ENCODE measurements at places on chromosomes 3 and 15. TPM values are rescaled to one million over a fixed set of nuclear protein-coding genes. Genes with fewer than 3 reads are reported as not detected.
A peak's percentile ranks its signal among the peaks of the same experiment; 100 is the strongest.

DNA sequence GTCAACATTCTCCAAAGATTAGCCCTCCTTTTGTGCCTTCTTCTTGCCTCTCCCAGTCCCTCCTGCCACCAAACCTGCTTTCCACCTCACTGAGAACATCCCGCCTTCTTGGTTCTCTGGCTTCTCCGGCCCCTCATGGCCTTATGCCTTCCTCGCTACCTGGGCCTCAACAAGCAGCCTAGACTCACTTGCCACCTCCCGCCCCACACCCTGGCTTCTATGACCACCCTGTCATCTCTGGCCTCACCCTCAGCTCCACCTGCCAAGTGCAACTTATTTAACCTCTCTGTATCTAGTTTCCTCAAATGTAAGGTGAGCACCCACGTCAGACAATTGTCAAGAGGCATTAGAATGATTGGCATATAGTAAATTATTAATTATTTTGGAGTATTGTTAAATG, 68.8 kb upstream of the MEX3B start:
- DNase-seq, result no peak

- no peak for DNase-seq
These were observed 3.5 kb downstream of the RFTN1 start for GRCh38 chr3:16509721-16510619.

The PEX5L gene
- total RNA-seq, result not detected

DNA sequence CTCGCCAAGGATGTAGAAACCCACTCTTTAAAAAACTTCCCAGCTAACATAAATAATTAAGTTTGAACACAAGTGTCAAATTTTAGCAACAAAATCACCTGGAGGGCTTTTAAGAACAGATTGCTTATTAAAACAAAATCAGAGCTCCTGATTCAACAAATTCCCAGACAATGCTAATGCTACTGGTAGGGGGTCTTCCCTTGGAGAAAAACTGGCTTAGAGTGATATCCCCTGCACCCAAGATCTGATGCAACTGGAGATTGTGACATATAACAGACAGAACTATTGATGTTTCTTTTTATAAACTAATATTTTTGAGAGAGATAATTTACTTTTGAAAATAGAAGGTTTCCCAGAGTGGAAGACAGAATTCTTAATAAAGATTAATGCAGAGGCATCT, 19.9 kb downstream of the IGSF10 start:
- DNase-seq, result no peak

The NPAP1 gene
- not detected for total RNA-seq

GRCh38 chr15:71202712-71203111, 87.4 kb downstream of the THSD4 start:
- DNase-seq, result no peak

GRCh38 chr15:44713006-44713966, 2.0 kb downstream of the B2M start:
- DNase-seq, result no peak

GRCh38 chr15:69253156-69253555, 45.6 kb upstream of the PAQR5 start:
- DNase-seq, result no peak

The CGGBP1 gene
- 75.4 TPM for total RNA-seq

DNA sequence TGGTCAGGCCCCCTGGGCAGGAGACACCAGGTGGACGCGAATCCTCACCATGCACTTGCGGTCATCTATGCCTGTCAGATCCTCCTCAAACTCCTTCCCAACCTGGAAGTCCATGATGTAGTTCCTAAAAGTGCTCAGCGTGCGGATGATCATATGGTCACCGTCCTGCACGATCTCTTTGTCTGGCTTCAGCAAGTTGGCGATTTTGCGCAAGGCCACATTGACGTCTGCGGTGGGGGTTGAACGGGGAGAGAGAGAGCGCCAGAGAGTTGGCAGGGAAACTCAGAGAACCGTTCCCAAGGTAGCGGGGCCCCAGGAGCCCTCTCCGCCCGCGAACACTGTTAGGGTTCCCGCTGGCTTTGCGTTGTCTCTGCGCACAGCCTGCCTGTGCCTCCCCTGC, 809 bp downstream of the RBP1 start:
- no peak for DNase-seq

The TTLL13 gene
- total RNA-seq, result 0.41 TPM

The PLCB2 gene
- total RNA-seq, result 40.8 TPM

DNA sequence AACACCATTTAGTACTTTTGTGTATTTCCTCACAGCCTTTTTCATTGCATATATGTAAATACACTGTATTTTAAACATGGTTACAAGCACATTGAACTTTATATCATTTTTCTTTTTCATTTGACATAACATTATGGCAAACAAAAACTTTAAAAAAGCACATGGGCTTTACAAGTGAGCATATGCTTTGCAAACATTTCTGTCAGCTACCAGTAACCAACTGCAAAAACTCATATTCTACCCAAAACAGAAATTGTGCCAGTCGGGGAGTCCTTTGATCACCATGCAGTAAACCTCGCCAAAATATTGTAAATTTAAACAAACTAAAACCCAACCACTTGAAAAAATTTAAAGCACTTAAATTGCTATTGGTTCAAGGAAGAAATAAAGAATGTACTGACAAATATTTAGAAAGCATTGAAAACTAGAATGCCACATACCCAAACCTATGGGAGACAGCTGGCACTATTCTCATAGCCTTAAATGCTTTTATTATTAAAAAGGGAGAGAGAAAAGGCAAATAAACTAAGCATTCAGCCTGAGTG, 24.4 kb downstream of the ZNF710 start:
- DNase-seq, result no peak

The BFSP2 gene
- not detected for total RNA-seq

GRCh38 chr15:42375252-42375651, 16.0 kb downstream of the CAPN3 start:
- no peak for DNase-seq

DNA sequence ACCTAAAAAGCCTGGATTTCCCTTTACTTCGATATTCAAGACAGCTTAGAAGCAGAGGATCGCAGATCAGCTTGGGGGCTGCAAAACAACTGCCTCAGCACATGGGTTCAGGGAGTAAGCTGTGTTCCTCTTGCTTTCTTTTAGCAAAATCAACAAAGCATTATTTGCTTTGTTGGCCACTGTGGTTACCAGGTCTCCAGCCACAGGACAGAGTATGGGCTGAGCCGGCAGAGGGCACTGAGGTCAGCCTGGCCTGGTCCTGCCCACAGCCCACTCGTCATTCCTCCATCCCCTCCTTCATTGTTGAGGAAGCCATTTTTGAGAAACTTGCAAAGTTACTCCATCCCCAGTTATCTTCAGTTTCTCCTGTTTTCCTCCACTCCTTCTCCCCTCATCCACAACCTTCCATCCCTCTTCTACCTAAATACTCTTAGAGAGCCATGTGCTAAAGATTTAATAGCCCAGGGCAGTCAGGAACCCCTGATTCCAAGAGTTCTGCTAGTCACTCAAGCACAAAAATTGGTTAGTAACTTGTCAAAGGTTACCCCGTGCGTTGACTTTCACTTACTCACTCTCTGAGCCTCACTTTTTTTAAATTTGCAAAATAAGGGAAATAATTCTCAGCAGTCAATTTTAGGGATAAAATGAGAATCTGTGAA, 60.0 kb upstream of the HES1 start:
- no peak for DNase-seq

The TMEM207 gene
- total RNA-seq, result not detected

GRCh38 chr3:157443905-157444796, 7.5 kb downstream of the PTX3 start:
- DNase-seq, result no peak

The KNL1 gene
- total RNA-seq, result 24.5 TPM

DNA sequence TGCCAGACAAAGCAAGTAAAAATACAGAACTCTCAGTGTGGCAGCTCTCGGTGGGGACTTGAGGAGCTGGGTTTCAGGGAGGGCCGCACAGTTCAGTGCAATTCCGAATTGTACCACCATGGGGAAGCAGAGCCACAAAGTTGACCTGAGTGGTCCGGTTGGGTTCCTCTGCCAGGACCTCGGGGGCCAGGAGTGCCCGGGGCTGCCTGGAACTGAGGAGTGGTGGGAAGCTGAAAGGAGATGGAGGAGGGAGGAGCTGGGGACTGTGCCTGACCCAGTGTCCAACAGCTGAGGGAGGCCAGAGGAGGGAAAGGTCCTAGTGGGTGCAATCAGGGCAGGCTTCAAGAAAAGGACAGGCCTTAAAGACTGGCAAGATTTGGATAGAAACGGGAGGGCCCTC, 32.2 kb upstream of the TRH start:
- peak; percentile 36 for DNase-seq

DNA sequence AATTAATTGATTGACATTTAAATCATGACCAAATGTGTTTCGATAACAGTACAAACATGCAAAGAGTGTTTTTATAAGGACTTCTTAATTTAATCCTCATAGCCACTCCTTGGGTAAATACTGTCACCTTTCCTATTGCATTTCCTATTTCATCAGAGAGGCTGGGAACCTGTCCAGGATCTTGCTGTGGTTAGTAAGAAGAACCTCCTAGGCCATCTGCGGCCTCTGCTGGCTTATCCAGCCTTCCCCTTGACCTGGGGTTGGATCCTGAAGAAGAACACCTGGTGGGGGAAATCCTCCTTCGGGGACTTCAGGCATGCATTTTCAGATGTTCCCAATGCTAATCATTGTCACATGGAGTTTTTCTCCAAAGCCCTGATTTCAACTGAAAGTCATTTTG, 25.5 kb downstream of the GLDN start:
- DNase-seq, result no peak

DNA sequence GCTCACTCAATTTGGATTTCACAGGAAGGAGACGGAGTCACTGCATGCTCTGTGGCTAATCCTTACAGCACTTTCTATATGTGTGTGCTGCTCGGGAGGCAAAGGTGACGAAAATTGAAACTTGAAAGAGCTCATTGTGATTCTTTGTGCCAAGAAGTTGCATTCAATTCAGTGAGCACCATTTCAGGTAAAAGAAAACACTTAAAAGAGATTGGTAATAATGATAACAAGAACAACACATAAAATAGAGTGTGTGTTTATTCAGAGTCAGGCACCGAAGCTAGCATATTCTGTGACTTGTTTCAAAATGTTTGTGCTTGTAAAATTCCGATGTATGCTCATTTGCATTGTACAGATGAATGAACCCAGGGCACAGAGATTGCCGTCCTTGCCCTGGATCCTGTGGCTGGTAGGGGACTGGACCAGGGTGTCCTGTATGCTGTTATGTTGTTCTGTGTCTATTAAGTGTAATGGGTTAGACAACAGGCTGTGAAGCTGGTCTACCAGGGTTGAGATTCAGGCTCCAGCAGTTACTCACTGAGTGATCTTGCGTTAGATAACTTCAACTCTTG, 193.3 kb upstream of the PROK2 start:
- DNase-seq, result no peak

- no peak for DNase-seq
These were observed 16.3 kb downstream of the SLC9A9 start for GRCh38 chr3:143831994-143832393.

The ABHD2 gene
- 49.2 TPM for total RNA-seq

The SHF gene
- 20.4 TPM for total RNA-seq

GRCh38 chr15:87661454-87662355, 594.8 kb downstream of the NTRK3 start:
- no peak for DNase-seq

- DNase-seq, result peak; percentile 87
These were observed 596 bp upstream of the LIMD1 start for GRCh38 chr3:45593708-45594601.

DNA sequence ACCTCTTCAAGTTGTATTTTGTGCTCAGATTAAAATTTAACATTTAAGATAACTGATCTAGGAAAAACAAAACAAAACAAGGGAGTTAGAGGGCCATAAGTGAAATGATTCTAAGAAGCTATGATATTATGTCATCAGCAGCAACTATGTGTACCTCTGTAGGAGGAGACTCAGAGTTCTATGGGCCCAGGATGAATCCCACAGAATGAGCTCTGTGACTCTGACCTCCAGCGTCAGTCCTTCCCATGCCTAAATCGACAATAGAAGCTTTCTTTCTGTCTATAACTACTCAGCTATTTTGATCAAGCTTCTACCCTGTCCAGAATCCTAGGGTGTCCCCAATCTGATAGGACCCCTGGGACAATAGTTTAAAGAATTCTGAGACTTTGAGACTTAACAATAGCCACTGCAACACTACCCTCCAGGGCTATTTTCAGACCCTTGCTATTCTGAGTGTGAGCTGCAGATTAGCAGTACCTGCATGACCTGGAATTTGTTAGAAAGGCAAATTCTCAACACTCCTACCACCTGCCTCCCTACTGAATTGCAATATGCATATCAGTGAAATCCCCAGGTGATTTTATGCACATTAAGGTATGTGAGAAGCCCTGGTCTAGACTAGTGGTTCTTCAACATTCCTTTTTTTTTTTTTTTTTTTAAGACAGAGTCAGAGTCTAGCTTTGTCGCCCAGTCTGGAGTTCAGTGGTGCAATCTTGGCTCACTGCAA, 66.7 kb downstream of the ARHGAP31 start:
- DNase-seq, result no peak

Measured in activated naive CD8-positive, alpha-beta T cell treated with anti-CD3 and anti-CD28 coated beads for 36 hours (primary cell).